ENCODE measurements at places on chromosomes 4 and X.

DNA sequence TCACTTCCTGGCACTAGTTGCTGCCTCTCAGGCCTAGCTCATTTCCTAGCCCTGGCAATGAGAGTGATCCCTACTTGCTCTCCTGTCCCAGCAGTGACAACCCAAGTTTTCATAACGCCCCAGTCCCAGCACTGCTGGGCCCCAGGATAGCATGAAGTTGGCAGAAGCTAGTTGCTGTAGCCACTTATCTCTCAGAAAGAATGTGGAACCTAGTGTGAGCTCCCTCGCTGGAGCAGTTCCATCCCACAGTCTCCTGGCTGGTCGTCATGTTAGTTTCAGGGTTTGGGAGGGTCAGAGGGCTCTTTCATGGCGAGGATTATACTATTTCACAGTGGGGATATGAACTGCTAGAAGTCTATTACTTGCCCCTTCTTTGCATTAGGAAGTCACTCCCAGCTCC is 5.1 kb downstream of the PF4 start:
- no peak for DNase-seq

- DNase-seq = peak; percentile 8
Observed at GRCh38 chr4:89753601-89754066, 83.3 kb downstream of the SNCA start.

- DNase-seq = no peak
Observed at GRCh38 chrX:22043872-22044271, 11.7 kb downstream of the PHEX start.

DNA sequence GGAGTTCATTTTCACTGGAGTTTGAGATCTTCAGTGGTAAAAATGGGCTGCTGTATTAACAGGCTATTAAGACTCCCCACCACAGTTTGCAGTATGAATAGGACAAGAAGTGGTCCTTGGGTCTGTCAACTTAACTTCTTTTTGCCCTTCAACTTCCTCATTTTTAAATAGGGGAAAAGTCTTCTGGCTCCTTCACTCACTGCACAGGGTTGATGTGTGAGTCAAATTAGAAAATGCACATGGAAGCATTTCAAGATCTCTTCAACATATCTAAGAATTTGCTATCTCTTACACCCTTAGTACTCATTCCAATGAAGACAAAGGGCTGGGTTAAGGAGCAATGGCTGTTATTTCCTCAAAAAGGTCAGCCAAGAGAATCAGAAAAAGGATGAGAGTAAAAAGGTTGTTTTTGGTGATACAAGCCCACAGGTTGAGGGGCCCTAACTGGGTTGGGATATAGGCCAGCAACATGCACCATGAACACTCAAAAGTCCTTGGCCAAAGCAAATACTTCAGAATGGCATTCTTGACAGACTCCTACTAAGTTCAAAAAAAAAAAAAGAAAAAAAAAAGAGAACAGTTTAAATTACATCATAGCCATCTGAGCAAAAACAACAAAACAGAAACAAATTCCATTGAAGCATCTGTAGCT is 13.4 kb downstream of the PDE5A start:
- DNase-seq = no peak

DNA sequence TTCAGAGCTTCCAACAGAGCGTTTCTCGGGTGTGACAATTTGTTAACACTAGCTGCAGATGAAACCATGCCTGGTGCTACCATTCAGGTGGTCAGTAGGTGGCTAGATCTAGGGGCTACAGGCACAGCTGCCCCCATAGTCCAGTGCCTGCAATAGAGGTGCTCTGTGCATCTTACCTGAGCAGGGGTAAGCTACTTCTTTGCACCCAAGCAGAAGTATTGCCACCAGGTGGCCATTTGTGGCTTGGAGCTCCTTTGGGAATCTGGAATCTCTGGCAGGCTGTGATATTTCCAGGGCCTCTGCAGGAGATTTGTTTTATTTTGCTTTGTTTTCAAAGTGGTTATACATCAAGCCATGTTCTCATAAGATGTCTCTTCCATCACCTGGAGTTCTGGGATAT is 170.7 kb upstream of the PUDP start:
- DNase-seq = peak; percentile 23

- no peak for DNase-seq
Observed at GRCh38 chr4:187424636-187425035, 570.9 kb upstream of the ZFP42 start.

DNA sequence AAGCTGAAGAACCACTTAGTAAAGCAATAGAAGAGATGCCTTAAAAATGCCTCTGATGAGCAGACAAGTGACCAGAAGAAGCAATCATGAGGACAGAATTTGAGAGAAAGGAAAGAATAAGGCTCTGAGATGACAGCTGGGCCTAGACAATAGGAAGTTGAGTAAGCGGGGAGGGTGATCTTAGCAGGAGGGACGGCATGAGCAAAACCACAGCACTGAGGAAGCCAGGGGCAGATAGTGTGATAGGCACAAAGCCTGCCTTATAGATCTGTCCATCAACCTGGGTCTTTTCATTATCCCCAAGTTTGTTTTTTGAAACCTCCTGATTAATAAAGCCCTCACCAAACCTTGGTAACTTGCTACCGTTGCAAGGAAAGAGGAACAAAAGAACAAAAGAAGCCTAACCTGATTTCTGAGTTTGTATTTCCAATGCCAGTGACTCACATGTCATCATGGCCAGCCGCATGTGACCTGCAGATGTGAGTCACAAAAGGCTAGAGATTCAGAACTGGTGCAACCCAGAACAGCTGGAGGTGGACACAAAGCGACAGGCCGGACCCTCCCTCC is 55.7 kb upstream of the PPARGC1A start:
- DNase-seq = no peak

- DNase-seq = no peak
Observed at GRCh38 chrX:250965-251364, 30.2 kb upstream of the PLCXD1 start.

DNA sequence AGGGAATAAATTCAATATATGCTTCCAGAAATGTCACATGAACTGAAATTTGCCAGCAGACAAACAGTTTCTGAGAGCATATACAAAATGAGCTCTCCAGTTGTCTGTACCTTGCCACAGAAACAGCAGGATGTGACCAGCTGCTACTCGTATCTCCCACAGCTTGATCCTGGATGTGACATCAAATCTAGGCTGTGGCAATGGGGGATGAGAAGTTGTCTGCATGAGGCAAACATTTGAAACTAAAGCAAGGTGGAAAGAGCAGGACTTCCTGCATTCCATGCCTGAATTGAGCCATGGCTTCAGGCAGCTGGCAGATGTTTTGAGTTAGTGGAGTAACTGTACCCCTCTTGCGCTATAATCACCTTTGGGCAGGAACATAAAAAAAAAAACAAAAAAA is 1724.0 kb downstream of the RPA4 start:
- DNase-seq = no peak

GRCh38 chr4:79273915-79274314 is 51.9 kb downstream of the NAA11 start:
- no peak for DNase-seq

GRCh38 chr4:110514889-110515479 is 39.0 kb downstream of the ENPEP start:
- DNase-seq = peak; percentile 13

- peak; percentile 42 for DNase-seq
Observed at GRCh38 chrX:105191878-105192277, 28.6 kb downstream of the TEX13A start.

DNA sequence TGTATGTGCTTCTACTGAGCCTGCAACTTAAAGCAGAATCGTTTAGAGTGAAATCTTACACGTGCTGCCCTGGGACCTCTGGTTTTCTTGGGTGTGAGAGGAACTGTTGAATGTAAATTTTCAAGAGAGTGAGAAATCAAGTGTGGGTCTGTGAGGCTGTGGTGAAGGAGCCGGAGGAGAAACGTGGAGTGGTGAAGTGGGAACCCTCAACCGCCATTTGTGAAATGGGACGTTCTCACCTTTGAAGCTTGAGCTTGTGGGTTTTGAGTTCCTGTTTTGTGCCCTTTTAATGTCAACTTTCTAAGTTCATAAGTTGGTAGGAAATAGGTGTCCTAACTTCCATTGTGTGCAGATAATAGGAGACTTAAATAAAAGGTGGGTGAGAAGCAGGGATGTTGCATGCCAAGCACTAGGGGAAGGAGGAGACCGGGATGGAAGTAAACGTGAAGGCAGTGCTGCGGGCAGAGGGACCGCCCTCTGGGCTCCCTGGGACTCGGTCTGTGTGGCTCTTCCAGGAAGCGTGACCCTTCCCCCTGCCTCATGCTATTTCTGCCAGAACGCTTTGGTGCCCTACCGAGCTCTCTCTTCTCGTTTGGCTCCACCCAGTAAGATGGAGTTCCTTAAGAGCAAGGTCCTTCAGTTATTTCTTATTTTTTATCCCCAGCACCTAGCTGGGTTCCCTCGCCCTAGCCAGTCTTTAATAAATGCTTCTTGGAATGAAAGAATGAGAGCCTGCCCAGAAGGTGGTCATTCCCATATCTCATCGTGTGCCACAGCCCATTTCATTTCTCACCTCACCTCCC is 56.0 kb downstream of the TMEM131L start:
- DNase-seq = no peak

DNA sequence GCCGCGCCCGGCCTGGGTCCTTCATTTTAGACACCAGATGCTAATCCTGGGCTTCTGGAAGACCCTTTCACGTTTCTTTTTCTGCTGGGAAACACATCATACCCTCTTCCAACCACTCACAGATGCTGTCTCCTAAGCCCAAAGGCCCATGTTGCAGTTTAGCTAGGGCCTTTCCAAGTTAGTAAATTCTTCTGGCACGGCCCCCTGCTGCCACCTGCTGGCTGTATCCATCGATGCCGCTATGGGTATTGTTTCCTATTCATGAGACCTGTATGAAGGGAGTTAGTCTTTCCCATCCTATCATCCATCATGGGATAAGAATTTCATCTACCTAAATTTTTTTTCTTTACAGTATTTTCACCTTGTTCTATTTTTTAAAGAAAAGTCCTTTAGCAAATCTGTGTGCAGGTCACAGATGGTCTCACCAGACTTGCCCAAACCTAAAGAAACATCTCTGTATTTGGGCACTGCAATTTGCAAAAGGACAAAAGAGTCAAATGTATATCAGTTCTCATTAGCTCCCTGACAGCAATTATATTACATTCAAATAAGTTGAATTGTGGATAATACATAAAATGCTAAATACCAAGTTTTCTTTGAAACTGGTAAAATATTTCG is 37.8 kb upstream of the SLC9A7 start:
- DNase-seq = peak; percentile 34

- no peak for DNase-seq
Observed at GRCh38 chrX:124231451-124231759, 101.1 kb upstream of the TEX13D start.

GRCh38 chrX:19689170-19689779 is 174.0 kb upstream of the MAP3K15 start:
- no peak for DNase-seq

GRCh38 chr4:76002176-76002575 is 5.1 kb downstream of the CXCL9 start:
- no peak for DNase-seq

DNA sequence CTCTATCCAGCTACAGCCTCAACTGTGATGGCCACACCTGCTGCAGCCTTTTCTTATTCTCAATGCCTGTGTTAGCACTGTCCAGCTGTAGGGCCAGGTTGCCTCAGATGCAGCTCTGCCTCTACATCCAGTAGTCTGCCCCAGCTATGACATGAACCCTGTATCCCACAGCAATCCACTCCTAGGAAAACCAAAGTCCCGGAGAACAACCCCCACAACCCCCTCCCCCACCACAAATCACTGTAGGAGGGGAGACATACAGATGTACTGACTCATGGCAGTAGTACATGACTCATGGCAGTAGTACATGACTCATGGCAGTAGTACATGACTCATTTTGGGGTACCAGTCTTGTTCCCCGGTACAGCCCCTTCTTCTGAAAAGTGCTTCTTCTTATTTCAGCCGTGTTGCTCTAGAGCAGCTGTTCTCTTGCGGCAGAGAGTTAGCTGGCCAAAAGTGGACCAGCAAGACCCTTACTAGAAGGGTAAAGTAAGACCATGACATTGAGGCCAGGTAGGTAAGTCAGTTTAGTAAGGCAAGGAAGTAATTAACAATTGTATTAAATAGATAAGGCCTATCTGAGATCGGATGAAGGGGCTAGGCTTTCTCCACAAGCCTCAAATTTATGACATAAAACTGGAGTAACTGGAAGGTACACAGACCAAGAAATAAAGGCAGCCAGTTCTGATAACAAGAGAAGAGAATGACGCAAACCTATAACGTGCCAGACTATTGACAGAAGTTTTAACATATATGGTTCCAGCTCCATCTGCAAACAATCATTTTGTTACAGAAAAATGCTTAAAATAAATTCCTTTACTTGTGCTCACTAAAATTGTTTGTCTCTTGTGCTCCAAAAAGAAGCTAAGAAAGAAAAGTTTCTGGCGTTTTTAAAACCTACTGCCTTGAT is 221.4 kb downstream of the TACR3 start:
- DNase-seq = no peak

DNA sequence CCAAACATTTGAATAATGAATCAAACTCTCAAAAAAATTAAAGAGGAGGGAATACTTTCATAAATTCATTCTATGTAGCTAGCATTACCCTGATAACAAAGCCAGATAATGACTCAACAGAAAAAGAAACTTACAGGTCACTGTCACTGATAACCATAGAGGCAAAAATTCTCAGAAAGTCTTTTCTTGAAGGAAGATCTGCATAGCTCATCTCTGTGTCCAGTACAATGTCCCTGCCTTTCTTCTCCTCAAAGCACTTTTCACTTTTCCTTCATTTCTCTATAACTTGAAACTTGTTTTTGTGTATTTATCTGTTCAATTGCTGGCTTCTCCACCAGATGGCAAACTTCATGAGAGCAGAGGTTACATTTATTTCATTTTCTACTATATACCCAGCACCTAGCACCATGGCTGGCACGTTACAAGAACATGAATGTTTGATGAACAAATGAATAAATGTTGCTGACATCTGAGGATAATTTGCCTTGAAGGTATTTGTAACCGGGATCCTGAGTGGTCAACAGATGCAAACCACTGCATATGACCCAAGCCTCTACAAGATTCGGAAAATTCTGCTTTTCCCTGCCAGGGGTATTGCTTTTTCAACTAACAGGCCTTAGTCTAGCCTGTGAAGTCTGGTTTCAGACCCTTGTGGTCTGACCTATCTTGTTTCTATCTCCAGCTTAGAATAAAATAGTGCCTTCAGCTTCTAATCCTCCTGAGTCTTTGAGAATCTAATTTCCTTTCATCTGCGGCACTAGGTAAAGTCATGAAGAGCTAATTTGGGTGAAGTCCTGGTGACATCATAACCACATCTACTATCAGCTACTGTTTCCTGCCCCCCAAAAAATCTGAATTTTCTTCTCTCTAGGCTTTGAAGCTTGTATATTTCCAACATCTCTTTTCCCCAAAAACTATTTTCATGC is 52.5 kb upstream of the ANTXR2 start:
- DNase-seq = no peak

DNA sequence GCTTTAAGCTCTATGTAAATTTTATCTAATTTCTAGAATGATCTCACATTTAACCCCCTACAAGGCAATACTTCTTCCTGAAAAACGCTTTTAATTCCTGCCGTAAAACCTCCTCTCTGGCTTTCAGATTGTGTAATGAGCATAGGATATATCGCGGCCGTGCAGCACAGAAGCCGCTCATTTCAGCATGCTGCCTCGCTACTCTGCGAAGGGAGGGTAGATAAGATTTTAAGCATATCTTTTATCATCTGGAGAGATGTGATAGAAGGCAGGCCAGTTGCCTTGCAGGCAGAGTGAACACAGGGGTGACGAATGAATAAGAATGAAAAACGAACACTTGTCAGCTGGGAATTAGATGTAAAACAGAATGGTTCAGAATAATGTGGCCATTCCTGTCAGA is 265.5 kb downstream of the UNC5C start:
- no peak for DNase-seq

- peak; percentile 74 for DNase-seq
Observed at GRCh38 chrX:154398668-154399526, 720 bp downstream of the RPL10 start.
